ENCODE measurements at places on chromosomes 13 and 19. TPM values are rescaled to one million over a fixed set of nuclear protein-coding genes. Genes with fewer than 3 reads are reported as not detected.

Gene ZSCAN18
- 22.1 TPM for polyA plus RNA-seq

Gene CD79A
- polyA plus RNA-seq: 9.2 TPM

Gene RGS9BP
- 0.14 TPM for polyA plus RNA-seq

Gene TNNI3
- 2.2 TPM for polyA plus RNA-seq

Gene GJA3
- 0.02 TPM for polyA plus RNA-seq

Gene GRIN3B
- 1.3 TPM for polyA plus RNA-seq

Gene PLK5
- polyA plus RNA-seq: 0.09 TPM

Gene LMTK3
- polyA plus RNA-seq: 1.9 TPM

Gene SLC5A5
- 0.14 TPM for polyA plus RNA-seq

Measured in lung (tissue), 17 donors.